T-cell (primary cell): ENCODE measurements at places on chromosomes 1 and 21. TPM values are rescaled to one million over a fixed set of nuclear protein-coding genes. Genes with fewer than 3 reads are reported as not detected.

The ENTREP3 gene
- 15.5 TPM for total RNA-seq

The GPR37L1 gene
- total RNA-seq, result not detected

The LCE1C gene
- not detected for total RNA-seq

The SPRR2A gene
- not detected for total RNA-seq

The CHIA gene
- total RNA-seq, result not detected

DNA sequence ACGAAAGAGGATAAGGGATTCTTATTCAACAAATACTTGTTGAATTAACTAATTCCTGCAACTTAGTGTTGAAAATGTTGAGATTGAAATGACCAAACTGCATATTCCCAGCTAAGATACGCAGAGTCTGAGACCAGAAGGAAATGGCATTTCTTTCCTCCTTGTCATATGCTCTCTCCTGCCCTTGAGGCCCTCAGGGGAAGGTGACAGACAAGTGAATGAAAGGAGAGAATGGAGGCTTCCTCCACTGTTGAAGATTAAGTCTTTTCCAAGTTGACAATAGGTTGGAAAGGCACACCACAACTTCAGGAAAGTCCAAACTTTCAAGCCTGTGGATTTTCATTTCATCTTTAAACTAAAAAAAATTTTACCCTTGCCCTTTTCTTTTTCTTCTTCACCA lies 3.1 kb upstream of the ZNF697 start:
- no peak for DNase-seq

DNA sequence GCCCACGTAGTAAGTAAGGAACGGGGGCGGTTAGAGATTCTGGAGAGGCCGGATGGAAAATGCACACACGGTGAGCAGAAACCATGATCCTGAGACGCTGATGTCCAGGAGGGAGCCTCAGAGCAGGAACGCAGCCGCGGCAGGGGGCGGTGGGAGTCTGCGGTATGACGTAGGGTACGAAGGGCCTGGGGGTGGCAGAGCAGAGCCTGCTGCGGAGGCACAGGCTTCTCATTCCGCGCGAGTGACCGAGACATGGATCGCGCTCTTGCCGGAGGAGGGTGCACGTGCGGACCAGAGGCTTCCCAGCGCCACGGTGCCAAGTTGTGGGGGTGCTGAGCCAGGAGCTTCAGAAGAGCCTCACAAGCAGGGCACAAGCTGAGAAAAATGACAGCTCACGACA lies 176.2 kb downstream of the KIF26B start:
- DNase-seq, result no peak

GRCh38 chr1:9766759-9767442 lies 56.9 kb downstream of the CLSTN1 start:
- no peak for DNase-seq

DNA sequence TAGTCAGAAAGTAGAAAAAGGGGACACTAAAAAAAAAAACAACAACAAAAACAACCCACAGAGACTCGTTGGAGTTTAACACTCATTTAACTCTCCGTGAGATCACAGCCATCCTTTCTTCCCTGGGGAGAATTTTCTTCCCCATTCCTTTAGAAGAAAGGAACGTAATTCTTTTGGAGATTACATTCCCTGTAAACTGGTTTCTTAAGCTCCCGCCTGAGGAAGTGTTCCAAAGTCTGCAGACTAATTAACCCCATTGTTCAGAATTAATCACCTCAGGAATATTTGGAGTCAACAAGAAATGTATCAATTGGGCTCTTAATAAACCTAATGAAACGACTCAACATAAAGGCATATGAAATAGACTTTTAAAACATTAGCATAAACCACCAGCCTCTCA lies 228.2 kb upstream of the CSF3R start:
- DNase-seq, result no peak

- peak; percentile 22 for DNase-seq
Measured at GRCh38 chr1:212743901-212744475, 44.3 kb upstream of the BATF3 start.

- DNase-seq, result peak; percentile 96
Measured at GRCh38 chr1:38873027-38873969, at the start of gene MYCBP. MYCBP (minus strand) TSS chr1:38873348; CDS start chr1:38873305, 43 bp downstream.

- DNase-seq, result no peak
Measured at GRCh38 chr1:197797010-197797409, 21.7 kb upstream of the DENND1B start.

GRCh38 chr21:15274701-15275485 lies 210.1 kb upstream of the NRIP1 start:
- DNase-seq, result no peak

DNA sequence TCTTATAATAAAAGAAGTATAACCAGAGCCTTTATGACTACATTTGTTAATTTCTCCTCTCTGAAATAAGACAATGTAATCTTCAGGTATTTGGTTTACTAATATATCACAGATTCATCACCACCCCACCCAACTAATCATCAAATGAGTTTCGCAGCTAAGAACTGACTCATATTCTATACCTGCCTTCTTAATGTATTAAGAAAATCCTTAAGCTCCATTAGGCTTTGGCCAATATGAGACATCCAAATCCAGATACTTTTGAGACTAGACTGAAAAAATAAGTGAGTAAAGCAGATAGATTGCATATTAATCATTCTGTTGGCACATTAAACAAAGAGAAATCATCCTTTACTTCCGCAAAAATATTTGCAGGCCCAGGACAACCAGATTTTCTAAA lies 18.7 kb upstream of the FMO2 start:
- DNase-seq, result no peak

GRCh38 chr1:8862528-8862927 lies 16.0 kb downstream of the ENO1 start:
- DNase-seq, result peak; percentile 39

- no peak for DNase-seq
Measured at GRCh38 chr1:167371030-167371429, 147.3 kb downstream of the CD247 start.

DNA sequence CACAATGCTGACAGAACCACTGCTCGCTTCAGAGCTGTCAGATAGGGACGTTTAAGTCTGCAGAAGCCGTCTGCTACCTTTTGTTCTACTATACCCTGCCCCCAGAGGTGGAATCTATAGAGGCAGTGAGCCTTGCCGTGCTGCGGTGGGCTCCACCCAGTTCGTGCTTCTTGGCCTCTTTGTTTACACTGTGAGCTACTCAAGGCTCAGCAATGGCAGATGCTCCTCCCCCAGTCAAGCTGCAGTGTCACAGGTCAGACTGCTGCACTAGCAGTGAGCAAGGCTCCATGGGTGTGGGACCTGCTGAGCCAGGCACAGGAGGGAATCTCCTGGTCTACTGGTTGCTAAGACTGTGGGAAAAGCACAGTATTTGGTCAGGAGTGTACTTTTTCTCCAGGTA lies 47.1 kb downstream of the LEPR start:
- DNase-seq, result no peak

DNA sequence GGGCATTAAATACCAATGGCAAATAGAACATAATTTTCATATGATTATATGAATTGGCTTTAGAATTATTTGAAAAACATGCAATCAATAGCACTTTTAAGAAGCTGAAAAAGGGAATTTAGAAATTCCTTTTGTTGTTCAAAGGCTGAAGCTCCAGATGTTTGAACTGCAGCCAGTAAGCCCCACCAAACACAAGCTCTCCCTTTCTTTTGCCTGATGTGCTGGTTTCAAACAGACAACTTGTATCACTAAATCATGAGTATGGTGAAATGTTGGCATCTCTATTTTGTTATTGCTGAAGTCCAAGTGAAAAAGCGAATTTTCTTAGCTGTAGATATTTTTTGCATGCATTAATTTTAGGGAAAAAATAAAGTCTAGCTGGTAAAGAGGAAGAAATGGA lies 27.5 kb upstream of the NCAM2 start:
- no peak for DNase-seq

DNA sequence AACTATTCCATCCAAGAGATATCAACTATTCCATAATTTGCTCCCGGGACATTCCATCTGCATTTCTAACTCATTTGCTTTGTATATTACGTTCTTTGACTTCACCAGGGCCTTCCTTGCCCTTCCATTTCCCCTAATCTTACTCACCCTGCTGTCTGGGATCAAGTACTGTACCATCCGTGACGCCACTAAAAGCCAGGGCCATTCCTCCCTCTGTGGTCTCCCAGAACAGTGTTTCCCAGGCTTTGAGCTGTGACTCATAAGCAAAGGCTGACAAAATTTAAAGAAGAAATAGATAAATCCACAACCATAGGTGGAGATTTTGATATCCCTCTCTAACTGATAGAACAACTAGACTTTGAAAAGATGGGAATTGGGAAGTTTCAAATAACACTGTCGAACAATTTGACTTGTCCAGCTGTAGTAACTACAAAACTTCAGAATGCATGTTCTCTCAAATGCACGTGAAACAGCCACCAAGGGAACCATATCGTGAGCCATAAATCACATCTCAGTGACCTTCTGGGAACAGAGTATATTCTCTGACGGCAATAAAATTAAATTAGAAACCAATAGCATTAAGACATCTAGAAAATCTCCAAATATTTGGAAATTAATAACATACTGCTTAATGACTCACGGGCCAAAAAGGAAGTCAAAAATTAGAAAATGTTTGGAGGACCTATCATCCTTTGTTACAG lies 501.0 kb downstream of the SETD4 start:
- no peak for DNase-seq

- no peak for DNase-seq
Measured at GRCh38 chr1:226419284-226420029, 11.6 kb upstream of the PARP1 start.

- DNase-seq, result no peak
Measured at GRCh38 chr1:163770265-163770664, 448.5 kb downstream of the NUF2 start.

DNA sequence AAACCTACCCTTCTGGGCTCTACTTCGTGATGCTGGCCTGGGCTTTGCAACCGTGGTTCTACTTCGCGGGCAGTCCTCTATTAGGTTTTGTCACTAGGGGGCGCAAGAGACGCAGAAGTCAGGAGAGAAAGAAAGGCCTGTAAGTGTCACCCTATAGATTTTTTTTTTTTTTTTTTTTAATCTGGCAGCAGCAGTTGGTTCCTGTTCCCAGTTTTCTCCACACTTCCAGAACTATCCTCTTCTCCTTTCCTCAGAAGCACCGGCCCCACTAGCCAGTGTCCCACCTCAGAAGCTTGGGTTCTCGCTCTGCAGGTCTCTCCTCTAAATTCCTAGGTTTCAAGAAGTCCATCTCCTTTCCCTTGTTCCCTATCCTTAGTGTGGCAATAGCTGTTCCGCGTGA lies 9.1 kb upstream of the LCE2D start:
- peak; percentile 31 for DNase-seq

DNA sequence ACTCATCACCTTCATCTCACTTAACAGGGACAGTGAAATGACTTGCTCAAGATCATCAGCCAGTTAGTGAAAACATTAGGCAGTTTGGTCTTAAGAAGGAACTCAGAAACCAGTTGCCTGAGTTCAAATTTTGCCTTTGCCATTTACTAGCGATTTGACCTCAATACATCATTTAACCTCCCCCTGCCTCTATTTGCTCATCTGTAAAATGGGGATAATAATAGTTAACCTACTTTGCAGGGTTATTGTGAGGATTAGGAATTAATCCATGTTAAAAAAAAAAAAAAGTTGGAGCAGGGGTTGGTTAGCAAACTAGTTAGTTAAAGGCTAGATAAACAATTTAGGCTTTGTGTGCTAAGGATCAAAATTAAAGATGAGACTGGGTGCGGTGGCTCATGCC lies 10.6 kb upstream of the TACSTD2 start:
- DNase-seq, result no peak

DNA sequence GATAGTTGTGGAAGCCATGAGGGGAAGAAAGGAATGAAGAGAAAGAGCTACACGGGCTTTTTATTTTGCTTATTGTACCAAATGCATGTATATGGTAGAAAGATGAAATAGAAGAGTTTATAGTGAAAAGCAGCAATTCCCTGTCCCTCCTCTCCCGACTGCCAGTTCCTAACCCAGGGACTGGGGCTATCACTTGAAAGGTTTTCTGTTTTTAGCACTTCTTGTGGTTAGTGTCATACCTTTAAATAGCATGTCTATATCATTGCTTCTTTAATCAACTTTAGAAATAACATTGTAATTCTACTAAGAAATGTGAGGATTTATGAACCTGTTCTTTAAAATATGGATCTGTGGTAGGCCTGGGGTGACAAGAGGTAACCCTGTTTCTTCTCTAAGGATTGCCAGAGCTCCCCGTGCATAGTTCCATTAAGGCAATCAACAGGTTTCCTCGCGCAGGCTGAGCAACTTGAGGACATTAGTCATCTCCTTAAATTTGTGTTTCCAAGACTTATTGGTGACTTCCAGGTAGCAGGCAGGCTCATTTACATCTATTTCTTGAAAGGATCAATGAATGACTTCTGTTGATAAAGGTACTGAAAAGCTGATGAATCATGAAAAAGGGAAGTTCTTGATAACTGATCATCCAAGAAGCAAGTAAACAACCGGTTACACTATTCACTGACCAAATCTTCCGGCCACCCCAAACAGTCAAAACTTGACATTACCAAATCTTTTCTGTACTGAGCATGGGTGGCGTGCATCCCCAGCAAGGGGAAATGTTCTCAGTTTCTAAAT lies 37.8 kb upstream of the S1PR1 start:
- no peak for DNase-seq

DNA sequence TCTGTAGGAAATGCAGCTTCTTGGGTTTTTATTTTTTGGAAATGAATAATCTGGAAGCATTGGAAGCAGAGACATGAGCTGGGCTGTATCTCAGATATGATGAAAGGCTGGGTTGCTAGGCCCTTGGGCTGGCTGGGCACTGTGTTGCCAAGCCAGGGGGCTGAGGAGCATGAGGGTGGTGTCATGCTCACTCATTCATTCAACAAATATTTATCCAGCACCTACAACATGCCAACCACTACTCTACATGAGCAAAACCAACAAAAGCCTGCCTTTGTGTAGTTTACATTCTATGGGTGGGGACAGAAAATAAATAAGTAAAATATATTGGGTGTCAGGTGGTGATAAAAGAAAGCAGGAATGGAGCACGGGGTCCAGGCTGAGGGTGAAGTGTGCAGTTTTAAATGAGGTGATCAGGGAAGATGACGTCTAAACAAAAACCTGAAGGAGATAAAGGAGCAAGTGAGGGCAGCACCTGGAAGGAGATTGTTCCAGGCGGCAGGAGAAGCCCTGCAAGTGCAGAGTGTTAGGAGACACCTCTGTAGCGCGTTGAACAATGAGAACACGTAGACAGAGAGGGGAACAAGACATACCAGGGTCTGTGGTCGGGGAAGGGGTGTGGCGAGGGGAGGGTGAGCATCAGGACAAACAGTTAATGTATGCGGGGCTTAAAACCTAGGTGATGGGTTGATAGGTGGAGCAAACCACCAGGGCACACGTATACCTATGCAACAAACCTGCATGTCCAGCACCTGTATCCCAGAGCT lies 10.9 kb downstream of the TAGLN2 start:
- no peak for DNase-seq

- DNase-seq, result no peak
Measured at GRCh38 chr1:87418048-87418447, 89.4 kb downstream of the LMO4 start.
